ENCODE measurements at places on chromosomes 3 and 15. TPM values are rescaled to one million over a fixed set of nuclear protein-coding genes. Genes with fewer than 3 reads are reported as not detected.
A peak's percentile ranks its signal among the peaks of the same experiment; 100 is the strongest.

GRCh38 chr3:57658536-57658935 is 34.3 kb downstream of the DENND6A start:
- no peak for DNase-seq

LRRIQ4 gene
- total RNA-seq = not detected

TERC gene
- 8.4 TPM for total RNA-seq

SAMMSON gene
- total RNA-seq = not detected

PLA2G4E gene
- not detected for total RNA-seq

GRCh38 chr3:52093756-52094545 is 37.6 kb upstream of the DUSP7 start:
- peak; percentile 13 for DNase-seq

CYB561D2 gene
- 9.1 TPM for total RNA-seq

DNA sequence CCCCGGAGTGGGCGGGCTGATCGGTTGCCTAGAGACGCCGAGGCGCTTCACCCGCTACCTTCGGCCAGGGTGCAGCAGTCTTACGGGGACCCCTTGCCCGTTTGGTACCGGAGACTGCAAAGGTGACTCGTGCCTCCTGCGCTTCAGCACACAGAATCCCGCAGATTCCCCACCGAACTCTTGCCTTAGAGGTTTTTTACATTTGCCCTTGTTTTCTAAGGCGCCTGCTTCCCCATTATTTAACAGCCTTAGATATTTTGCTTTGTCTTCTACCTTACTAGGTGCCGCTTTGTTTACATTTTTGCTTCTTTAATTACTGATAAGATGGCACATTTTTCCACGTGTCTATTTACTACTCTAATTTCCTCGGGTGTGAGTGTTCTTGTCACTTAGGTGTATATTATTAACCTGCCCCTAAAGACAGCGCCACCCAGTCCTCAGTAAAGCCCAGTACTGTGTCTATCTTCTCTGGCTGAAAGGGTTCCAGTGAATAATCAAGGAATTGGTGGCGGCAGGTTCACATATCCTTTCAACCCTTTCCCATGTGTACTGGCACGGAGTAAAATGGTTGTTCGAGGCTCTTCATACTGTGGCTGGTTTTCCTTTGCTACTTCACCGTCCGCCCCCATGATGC is 573 bp upstream of the CEP152 start:
- DNase-seq = peak; percentile 4

PAQR9 gene
- 10.4 TPM for total RNA-seq

GRCh38 chr3:37221407-37221806 is 47.0 kb upstream of the LRRFIP2 start:
- DNase-seq = peak; percentile 89

LARP6 gene
- total RNA-seq = 2.9 TPM

DNA sequence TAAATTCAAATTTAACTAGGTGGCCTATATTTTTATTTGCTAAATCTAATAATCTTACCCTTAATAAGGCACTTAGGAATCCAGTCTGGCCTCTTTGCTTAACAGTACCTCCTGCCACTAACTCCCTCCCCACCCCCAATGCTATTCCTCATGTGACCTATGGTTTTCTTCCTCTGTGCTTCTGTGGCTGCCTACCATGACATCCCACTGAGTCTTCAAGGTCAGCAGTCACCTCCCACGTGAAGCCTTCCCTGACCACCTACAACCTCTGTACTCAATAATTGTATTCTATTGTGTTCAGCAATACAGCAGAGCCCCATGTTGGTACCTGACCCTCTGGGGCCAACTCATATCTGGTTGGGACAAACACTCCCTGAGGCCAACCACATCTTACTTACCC is 9.7 kb downstream of the PARP16 start:
- DNase-seq = no peak

GRCh38 chr3:65951836-65952505 is 86.7 kb downstream of the MAGI1 start:
- peak; percentile 74 for DNase-seq

DNA sequence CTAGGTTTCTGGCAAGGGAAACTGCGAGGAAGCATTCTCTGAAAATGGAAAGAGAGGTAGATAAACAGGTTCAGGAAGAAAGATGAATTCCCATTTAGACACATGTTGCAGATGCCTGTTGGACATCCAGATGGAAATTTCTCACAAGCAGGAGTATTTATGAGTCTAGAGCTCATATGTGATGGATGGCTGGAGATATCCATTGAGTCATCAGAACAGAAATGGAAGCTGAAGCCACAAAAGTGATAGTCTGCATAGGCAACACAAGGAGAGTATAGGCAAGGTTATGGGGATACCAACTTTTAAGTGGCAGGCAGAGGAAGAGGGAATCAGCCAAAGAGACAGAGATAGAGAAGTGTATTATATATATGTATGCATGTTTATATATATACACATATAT is 6.3 kb upstream of the RAMAC start:
- DNase-seq = no peak

FES gene
- total RNA-seq = 9.5 TPM

GRCh38 chr3:170247875-170248274 is 25.7 kb downstream of the PRKCI start:
- DNase-seq = no peak

DNA sequence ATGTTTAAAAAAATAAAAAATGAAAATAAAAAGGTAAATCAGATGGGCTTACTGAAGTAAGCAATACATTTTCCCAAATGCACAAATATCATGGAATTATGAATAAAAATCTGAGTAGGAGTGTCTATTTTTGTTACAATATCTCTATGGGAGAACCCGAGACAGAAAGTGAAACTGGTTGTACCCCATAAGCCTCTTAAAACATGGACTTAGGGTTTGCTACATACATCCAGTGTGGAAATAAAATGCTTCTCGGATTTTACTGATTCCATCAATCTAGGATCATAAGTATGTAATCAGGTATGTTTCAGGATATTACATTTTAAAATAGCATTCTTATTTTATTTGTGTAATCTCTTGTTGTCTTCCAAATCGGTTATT is 177.8 kb upstream of the CDIN1 start:
- no peak for DNase-seq

COL6A5 gene
- not detected for total RNA-seq

DNA sequence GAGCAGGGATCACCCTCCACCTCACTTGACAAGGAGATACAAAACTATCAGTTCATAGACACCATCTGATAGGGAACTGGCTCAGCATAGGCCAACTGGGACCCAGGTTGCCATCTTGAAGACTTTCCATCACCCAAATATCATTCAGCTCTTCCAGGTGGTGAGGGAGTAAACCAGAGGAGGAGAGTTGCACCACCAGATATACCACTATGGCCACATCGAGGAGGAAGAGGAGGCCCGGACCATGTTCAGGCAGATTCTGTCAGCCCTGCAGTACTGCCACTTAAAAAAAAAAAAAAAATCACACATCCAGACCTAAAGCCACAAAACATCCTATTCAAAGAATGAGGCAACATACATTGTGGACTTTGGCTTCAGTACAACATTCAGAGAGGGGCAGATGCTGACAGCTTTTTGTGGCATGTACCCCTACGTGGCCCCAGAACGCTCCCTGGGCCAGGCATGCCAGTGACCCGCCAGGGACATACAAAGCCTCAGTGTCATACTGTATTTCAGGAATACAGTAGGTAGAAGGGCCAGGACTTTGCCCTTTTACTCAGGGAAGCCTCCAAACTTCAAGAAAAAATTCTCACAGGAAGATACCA is 18.4 kb upstream of the EMC3 start:
- peak; percentile 87 for DNase-seq

DNA sequence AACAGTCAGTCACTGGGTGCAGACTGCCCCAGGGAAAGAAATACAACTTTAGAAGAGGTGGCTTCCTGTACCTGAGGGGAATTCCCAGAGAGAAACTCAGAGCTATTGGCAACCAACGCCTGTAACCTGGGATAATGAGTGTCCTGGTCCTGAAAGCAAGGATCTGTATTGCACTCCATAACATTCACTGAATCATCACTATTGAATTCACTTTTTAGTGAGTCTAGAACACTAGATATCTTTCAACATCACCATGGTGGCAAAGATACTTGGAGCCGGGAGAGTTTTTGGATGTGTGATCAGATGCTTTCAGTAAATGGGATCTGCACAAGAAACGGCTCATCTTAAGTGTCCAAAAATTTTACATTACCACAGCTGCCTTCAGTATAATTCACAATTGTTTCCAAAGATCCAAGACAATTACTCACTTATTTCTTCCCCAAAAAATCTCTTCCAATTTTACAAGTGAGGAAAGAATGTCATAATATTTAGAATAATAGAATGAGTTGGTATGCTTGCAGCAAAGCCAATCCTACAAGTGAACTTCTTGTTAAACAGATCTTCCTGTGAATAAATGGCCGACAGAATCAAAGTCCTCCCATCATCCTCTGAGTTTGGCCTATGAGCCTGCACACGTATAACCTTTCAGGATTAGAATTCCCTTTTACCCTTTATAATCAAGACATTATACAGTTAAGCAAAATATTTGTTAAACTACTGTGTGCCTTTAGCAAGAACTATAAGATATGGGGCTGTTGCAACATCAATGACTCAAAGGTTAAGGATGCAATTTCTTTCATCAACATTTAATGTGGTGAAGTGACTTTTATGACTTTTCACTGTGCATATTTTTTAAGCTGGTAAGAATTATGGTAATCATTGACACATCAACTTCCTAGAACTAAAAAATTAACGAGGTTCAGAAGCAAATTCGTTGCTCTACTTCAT is 243.3 kb upstream of the COL8A1 start:
- DNase-seq = no peak

GRCh38 chr15:46778876-46779275 is 938.4 kb upstream of the SEMA6D start:
- DNase-seq = no peak

DNA sequence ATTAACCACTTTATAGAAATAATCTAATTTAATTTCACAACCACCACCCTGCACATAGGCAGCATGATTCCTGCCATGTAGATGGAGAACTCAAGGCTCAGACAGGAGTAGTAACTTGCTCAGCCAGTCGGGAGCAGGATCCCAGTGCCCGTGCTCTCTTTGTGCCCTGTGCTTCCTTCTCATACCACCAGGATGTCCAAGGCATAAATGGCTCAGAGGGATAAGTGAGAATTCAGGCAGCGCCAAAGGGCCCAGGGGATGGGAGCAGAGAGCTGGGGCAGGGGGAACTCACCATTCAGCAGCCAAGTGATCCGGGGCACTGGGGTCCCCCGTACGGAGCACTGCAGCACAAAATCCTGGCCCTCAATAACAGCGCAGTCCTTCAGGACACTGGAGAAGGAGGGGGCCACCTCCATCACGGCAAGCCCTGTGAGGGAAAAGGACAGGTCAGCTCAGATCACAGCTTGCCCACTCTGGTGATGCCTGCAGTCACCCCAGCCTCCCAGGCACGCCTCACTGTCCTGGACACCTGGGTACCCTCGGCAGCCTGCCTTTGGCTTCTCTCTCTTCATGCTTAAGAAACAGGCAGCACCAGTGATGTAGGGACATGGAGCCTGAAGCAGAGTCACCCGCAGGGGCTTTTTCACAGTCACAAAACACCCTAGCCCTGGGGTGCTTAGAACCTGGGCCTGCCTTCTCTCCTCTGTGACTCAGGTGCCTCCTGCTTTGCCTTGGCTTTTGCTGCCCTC is 141.0 kb upstream of the HACD2 start:
- no peak for DNase-seq

DAZL gene
- not detected for total RNA-seq

GOLGA6L7 gene
- total RNA-seq = not detected

DNA sequence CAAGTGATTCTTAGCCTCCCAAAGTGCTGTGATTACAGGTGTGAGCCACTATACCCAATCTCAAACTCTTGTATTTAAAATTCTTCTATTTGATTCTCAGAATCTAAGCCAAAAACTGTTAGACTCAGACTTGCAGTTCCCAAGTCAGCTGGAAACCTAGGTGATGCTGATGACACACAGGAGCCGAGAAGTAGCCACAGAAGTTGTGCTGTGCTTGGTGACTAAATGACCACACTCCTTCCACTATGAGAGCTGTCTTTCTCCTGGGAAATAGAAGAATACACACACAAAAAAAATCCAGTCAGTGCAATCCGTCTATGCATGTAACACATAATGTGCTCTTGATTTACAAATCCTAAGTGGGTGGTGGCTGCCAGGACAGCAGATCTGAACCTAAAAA is 33.9 kb downstream of the ILDR1 start:
- no peak for DNase-seq

- peak; percentile 88 for DNase-seq
Measured at GRCh38 chr3:56862352-56863062, 60.8 kb upstream of the ARHGEF3 start.

GATA2 gene
- 4.7 TPM for total RNA-seq

DNA sequence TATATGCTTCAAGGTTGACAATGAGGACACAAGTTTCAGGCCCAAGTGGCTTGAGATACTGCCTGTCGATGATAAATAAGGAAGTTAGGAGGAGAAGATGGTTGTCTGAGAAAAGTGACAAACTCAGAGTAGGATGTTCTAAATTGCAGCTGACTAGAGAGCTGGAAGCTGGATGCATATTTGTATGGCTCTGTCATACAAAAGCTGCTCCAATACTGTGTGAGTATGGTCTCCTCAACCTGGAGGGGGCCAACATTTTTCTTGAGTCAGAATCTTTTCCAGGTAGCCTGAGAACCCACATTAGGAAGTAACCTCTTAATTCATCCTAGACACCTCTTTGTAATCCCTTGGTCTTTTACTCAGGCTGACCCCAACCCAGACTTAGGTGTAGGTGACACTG is 28.4 kb upstream of the TPRG1 start:
- no peak for DNase-seq

DNA sequence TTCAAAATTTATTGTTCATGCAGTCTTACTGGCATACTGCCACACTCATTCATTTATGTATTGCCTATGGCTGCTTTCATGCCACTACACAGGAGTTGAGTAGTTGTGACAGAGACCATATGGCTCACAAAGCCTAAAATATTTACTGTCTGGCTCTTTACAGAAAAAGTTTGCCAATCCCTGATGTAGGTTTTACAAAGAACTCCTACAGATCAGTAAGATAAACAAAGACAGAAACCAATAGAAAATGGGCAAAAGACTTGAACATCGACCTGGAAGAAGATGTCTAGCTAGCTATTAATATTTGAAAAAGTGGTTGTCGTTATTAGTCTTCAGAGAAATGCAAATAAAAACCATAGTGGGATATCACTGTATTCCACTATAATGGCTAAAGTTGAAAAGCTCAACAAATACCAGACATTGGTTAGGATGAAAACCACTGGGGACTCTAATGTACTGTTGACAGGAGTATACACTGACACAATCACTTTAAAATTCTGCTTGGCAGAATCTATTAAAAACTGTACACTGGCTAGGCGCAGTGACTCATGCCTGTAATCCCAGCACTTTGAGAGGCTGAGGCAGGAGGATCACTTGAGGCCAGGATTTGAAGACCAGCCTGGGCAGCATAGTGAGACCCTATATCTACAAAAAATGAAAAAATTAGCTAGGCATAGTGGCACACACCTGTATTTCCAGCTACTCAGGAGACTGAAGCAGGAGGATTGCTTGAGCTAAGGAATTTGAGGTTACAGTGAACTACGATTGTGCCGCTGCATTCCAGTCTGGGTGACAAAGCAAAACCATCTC is 87.7 kb downstream of the NEO1 start:
- no peak for DNase-seq

DNA sequence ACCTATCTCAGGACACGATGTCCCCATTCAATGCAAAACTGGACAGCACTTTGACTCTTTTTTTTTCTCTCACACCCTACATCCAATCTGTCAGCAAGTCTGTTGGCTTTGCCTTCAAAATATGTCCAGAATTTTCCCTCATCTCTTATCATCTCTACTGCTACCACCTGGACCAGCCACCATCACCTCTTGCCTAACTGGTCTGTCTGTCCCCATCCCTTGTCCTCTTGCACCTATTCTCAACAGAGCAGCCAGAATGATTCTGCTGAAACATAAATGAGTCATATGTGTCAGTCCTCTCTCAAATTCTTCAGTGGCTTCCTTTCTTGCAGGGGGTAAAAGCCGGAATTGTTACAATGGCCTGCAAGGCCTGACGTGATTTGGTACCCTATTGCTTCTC is 105.8 kb downstream of the CYP19A1 start:
- DNase-seq = no peak

TMC3 gene
- total RNA-seq = not detected

Data from HepG2 (cell line).